ENCODE measurements at places on chromosomes 3 and 15.

GRCh38 chr3:146832857-146833458 lies 227.8 kb upstream of the PLSCR5 start:
- DNase-seq = no peak

- DNase-seq = no peak
These were observed 88.5 kb downstream of the ZNF621 start for GRCh38 chr3:40613306-40613705.

DNA sequence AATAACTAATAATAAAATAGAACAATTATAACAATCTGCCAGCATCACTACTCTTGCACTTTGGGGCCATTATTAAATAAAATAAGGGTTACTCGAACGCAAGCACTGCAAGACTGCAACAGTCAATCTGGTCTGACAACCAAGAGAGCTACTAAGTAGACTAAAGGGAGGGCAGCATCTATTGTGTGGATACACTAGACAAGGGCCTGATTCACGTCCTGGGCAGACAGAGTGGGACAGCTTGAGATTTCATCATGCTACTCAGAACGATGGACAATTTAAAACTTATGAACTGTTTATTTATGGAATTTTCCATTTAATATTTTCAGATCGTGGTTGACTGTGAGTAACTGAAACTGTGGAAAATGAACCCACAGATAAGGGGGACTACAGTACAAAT lies 39.5 kb downstream of the TNIK start:
- DNase-seq = no peak

GRCh38 chr3:105843994-105844393 lies 24.8 kb downstream of the CBLB start:
- DNase-seq = no peak

DNA sequence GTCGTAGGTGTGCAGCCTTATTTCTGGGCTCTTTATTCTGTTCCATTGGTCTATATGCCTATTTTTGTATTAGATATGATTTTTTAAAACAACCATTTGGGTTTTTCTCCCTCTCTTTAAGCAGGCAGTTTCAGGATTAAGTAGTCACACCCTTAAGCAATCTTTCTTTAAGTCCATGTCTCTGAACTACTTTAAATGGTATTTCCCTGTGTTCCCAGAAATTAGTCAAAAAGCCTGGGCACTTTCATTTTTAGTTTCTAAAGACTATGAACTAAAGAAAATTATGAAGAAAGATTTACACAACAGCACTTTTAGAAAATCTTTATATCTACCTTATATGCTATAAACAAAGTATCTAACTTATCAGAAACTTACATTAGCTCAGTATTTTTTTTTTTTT lies 110.3 kb downstream of the FAIM start:
- no peak for DNase-seq

GRCh38 chr3:119146578-119147375 lies 812 bp downstream of the TEX55 start:
- DNase-seq = no peak

GRCh38 chr15:31327669-31328427 lies 1.2 kb downstream of the KLF13 start:
- no peak for DNase-seq

- DNase-seq = no peak
These were observed 122.2 kb downstream of the KLHL25 start for GRCh38 chr15:85672332-85673084.

- no peak for DNase-seq
These were observed 119.2 kb upstream of the ZBED2 start for GRCh38 chr3:111714305-111714704.

DNA sequence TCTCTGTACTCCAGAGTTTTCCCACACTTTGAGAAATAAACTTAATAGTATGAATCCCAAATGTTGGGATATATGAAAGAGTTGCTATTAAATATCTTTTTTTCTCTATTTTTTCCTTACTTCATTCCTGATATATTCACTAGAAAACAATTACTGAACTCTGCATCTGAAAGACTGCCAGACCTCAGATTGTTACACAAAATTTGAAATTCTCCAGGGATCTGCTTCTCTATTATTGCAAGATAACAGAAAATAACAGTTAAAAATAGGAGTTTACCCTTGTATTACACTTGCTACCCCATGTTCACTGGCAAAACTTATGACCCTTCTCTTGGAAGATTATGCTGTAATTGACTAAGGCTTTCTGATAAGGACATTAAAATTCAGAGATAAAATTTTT lies 11.7 kb upstream of the P3H2 start:
- no peak for DNase-seq

- no peak for DNase-seq
These were observed 102.8 kb downstream of the XXYLT1 start for GRCh38 chr3:195168009-195168762.

GRCh38 chr15:34591306-34591705 lies 7.9 kb upstream of the GOLGA8B start:
- DNase-seq = no peak

- no peak for DNase-seq
These were observed 7.8 kb upstream of the SUMF1 start for GRCh38 chr3:4474683-4475490.

- DNase-seq = no peak
These were observed 405.1 kb upstream of the MCTP2 start for GRCh38 chr15:93826293-93826692.

GRCh38 chr15:45549541-45550220 lies 27.1 kb upstream of the SLC30A4 start:
- no peak for DNase-seq

DNA sequence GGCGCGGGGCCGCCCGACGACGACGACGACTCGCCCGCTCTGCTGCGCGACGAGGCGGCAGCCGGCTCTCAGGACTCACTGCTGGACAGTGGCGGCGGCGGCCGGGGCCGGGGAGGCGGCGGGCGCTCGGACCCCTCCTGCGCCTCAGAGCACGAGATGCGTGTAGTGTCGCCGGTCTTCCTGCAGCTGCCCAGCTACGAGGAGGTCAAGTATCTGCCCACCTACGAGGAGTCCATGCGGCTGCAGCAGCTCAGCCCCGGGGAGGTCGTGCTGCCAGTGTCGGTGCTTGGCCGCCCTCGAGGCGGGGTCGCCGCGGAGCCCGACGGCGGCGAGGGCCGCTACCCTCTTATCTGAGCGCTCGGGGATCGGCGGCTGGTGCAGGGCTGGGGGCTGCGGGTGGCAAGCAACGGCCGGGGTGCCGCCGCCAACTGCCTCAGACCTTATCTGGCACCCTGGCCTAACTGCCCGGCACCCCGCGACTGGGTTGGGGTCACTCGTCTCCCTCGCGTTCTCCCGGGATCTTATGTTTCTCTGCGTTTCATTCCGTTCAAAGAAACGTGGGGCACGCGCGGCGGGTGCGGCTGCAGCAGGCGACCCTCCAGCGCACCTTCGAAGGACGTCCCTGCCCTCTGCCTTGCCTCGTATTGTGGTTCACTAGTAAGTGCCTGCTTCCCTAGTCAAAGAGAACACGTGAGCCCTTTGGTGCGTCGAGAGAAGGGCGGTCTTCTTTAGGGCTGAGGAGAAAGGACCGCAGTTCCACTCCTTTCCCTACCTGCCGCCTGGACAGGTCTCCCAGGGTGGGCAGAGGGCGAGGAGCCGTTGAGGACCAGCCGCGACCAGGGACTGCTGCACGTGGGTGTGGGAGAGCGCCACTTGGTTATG lies 1.0 kb downstream of the C3orf80 start:
- peak; percentile 30 for DNase-seq

- DNase-seq = no peak
These were observed 117.8 kb downstream of the WNT5A start for GRCh38 chr3:55369141-55369847.

DNA sequence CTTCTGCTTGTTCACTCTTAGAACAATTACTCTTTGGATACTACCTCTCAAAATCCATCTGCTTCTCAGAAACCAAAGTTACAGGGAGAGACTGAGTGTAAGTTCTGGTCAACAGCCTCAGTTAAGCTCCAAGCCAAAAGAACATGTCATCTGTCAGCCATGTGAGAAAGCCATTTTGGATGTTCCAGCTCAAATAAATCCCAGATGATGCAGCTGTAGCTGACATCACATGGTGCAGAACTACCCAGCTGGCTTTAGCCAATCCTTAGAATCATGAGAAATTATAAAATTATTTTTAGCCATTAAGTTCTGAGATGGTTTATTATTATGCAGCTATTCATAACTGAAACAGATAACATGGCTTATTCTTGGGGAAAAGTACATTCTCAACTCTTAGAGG lies 696.0 kb downstream of the ZNF385D start:
- no peak for DNase-seq

- DNase-seq = no peak
These were observed 9.2 kb downstream of the LTF start for GRCh38 chr3:46455231-46456115.

GRCh38 chr3:109137761-109138160 lies 1.2 kb downstream of the C3orf85 start:
- no peak for DNase-seq

DNA sequence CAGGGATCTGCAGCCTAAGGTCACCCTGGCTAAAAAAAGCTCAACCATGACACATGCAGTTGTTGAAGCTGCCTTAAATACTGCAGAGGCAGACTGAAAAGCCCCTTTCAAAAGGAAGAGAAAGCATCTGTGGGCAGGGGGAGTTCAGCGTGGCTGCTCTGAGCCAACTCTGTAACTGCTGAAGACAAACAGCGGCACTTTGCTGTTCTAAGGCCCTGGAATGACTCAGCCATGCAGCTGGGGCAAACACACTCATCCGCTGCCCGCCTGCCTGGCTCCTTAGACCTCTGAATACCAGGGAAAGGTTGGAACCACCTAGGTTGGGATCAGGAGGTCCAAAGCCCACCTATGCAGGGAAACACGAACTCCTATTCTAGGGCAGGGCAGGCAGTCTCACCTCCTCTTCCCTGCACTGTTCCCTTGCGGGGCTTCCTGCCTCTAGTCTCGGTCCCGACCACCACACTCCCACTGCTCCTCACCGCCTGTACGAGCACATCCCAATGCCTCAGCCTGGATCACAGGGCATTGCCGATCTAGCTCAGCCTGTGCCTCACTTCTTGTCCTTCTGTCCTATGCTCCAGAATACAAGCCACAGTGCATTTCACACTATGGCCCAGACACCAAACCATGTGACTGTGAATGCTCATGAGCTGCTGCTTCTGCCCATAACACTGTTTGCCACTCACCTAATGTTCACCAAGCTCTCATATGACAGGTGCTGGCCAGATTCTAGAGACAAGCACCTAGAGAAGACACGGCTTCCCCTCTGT lies 6.6 kb upstream of the MUSTN1 start:
- no peak for DNase-seq

DNA sequence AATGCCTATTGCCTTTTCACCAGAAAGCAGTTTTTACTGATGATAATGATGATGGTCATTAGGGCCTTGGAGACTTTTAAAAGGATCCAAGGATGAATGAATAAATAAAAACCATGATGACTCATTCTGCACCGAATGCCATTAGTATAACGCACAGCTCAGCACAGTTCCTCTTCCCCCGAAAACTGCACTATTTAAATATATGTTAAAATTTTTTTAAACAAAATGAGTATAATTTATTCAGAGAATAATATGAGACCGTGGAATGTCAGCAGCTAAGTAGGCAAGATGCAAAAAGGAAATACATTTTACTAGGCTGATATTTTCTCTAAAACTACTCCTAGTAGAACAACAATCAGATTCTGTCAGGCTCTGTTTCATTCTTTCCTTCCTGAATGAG lies 83.4 kb upstream of the NANOGP8 start:
- DNase-seq = no peak

DNA sequence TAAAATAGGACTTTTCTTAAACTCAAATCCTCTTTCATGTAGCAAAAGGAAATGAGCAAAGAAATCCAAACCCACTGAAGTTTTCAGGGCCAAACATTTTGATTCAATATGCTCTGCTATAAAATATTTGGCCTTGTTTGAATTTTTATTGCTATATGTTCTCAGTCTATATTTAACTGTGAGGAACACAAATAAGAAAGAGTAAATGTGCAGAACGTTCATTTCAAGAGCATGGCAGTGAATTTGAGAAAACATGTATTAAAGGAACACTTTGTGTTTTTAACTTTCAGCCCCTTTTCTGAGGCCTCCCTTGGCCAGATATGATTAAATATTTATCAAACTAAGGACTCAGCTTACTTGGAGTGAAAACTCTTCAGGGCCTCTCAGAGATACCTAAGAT lies 124.7 kb upstream of the CCNL1 start:
- no peak for DNase-seq

- no peak for DNase-seq
These were observed 87.1 kb downstream of the WNT7A start for GRCh38 chr3:13792512-13793371.

DNA sequence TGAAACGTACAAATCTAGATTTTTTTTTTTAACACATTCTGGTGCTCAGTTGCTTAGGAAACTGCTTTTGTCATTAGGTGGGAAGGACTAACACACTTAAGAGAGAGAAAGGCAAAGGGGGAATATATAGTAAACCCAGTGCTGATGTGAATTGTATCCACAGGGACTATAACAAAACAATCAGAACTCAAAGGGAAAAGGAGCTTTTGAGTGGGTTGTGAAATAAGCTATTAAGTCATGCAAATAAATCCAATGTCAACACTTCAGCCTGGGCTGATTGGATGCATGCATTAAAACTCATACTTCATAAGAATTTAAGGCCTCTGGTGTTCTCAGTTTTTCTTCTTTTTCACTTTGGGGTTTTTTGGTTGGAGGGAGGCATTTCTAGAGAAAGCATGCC lies 628.9 kb downstream of the FHIT start:
- no peak for DNase-seq

GRCh38 chr3:187398955-187399354 lies 30.8 kb downstream of the RTP4 start:
- no peak for DNase-seq

DNA sequence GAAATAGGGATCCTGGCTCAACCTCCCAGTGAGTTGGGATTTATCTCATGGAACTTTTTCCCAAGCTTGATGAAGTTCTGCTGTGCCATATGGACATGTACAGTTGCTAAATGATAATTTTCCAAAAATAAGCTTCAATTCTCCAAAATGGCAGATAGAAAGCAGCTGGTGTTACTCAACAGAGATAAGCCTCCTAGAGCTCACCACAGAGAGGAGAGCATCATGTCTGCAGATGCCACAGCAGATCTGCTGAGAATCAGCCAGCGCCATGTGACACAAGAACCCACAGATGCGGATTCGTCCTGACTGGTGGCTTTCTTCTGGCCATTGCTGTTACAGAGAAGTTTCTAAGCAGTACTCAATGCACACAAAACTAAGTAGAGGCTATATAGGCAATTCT lies 50.6 kb downstream of the AGTR1 start:
- DNase-seq = no peak

DNA sequence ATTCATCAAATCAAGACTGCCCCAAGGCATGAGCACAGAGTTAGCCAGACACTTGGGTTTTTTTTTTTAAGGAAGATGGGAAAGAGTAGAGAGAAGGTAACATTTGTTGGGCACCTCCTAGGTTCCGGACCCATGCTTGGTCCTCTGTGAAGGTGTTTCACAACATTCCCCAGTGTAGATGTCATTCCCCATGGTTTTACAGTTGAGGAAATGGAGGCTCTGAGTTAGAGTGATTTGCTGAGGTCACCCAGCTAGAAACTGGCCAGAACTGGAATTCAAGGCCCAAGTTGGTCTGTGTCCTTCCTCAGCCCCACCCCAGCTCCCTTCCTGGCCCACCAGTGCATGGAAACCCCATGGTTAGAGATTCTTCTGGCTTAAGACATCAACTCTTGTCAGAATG lies 19.9 kb downstream of the WNT7A start:
- DNase-seq = no peak

Measured in NCI-H1092 treated with DMSO at 0.1 percent for 48 hours (cell line).